ENCODE measurements at places on chromosomes 4 and X.

GRCh38 chr4:186700746-186701145 lies 22.9 kb downstream of the FAT1 start:
- no peak for DNase-seq

DNA sequence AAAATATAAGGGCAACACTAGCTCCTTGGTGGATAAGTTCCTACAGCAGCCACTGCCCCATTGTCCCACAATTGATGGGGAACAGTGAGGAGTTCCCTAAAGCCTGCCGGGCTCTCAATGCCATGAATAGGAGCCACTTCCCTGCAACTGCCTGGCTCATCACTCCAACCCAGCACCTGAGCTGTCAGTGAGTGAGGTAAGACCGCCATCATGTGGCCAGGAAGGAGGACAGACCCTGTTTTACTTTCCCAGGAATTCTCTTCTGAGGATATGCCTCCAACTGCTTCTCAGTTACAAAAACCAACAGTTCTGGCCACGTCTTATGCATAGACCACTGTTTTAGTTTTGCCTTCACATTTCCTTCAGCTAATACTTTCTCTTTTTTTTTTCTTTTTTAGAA lies 45.5 kb downstream of the SRPX start:
- no peak for DNase-seq

DNA sequence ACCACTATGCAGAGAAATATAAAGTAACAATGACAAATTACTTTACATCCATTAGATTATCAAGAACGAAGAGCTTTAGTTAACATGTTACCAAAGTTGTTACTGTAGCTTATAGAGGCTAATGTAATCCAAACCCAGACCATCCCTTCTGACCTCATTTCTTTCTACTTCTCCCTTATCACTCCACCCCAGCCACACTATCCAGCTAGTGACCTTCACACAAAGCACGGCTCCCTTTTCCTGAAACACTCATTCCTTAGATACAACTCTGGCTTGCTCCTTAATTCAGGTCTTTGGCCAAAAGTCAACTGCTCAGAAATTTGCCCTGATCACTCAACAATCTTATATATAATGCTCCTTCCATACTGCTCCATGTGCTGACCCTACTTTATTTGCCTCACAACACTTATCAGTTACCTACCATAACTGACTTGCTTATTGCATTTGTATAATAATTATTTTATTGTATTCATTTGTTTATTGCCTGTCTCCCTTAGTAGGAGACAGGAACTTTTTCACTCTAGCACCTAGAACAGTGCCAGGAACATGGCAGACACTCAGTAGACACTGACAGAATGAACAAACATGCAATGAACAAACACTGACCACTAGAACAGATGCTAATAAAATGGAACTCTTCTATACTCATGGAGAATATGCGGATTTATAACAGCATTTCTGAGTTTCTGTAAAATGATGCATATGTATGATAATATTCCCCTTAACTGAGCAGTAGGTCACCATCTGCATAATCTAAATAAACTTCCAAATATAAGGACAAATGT lies 67.6 kb downstream of the EIF4E start:
- no peak for DNase-seq

- no peak for DNase-seq
Observed at GRCh38 chrX:154542723-154543424, 3.8 kb downstream of the G6PD start.

DNA sequence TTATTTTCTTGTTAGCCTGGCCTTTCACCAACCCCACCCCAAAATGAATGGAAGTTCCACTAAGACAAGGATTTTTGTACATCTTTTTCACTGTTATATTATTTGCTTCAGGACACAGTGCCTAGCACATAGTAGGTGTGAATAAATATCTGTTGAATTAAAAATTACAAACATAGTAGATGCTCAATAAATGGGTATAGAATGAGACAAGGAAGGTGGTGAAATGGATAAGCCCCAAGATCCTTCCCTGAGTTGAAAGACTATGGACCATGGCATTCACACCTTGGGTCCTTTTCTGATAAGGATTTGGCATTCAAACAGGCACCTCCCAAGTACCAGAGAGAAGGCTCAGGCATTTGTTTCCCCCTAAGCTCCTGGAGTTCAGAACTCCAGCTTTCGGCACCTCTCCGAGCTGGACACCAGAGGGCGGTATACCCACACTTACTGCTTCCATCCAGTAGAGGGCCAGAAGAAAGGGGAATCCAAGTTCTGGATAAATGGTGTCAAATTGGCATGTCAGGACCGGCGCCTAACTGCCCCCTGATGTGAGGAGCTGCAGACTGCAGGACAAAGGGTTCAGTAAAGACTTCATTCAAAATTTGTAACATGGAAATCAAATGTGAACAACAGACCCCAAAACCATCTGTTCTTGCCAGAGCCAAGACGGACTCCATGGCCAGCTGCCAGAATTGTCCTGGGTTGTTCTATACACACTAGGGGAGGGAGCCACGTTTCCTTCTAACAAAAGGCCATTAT lies 193.0 kb downstream of the GPC3 start:
- DNase-seq, result peak; percentile 62

DNA sequence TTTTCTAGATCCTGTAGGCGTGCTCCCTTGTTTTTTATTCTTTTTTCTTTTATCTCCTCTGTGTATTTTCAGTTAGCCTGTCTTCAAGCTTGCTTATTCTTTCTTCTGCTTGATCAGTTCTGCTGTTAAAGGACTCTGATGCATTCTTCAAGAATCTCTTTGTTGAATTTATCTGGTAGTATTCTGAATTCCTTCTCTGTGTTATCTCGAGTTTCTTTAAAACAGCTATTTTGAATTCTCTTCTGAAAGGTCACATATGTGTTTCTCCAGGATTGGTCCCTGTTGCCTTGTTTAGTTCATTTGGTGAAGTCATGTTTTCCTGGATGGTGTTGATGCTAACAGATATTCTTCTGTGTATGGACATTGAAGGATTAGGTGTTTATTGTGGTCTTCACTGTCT lies 15.3 kb downstream of the RAB33B start:
- DNase-seq, result no peak

- DNase-seq, result no peak
Observed at GRCh38 chr4:148800336-148800885, 358.2 kb upstream of the NR3C2 start.

- no peak for DNase-seq
Observed at GRCh38 chrX:123476611-123477219, 256.1 kb downstream of the THOC2 start.

DNA sequence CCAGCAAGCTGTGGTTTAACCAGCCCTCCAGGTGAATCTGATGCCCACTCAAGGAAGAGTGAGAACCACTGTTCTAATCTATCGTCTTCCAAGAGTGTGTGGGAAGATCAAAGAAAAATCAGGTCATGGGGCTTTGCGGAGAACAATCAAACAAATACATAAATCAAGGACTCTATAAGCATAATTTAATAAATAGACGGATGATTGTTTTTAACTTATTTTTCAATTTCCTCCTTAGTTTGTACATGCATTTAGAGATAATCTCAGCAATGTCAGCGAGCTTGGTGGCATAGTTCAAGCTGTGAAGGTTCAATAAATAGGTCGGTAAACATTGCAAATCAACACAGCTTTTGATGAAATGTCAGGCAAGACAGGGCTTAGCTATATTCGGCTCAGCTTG lies 84.9 kb downstream of the DMD start:
- no peak for DNase-seq

- DNase-seq, result no peak
Observed at GRCh38 chr4:1567808-1568581, 116.1 kb downstream of the FAM53A start.

DNA sequence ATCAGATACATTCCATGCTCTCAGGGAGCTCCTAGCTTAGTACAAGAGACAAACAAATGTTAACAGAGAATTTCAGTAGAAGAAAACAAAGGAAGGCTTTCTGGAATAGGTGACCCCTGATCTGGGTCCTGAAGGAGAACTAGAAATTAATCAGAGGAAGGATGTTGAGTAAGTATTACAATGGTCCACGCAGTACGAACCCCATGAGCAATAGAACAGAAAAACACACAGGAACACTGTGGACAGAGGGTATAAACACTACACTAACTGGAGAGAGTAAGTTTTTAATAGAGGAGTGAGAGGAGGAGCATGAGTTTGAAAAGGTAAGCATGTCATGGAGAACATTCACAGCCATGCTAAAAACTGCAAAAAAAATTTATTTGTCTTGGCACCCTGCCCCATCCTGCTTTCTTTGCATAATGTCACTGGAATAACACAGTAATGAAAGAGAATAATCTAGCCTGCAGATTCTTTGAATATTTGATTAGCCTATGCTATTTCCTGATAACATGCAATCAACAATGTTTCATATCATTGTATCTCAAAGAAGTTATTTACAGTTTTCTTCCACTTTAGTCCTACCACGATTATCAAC lies 140.3 kb upstream of the ZXDB start:
- DNase-seq, result no peak

GRCh38 chrX:78619834-78620233 lies 39.3 kb downstream of the RTL3 start:
- DNase-seq, result no peak

DNA sequence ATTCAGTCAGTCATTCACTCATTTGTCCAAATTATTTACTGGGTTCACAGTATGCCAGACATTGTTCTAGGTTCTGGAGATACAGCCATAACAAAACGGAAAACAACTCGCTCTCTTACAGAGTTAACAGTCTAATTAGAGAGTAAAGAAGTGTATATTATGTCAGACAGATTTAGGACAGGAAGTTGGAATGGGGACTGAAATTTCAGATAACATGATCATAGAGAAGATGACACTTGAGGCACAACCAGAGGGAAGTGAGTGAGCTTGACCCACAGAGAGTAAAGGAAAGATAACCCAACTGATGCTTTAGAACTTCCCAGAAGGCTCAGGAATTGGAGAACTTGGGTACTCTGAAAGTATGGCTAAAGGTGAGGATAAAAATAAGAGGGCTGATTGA lies 139.4 kb downstream of the ZAR1 start:
- DNase-seq, result no peak

DNA sequence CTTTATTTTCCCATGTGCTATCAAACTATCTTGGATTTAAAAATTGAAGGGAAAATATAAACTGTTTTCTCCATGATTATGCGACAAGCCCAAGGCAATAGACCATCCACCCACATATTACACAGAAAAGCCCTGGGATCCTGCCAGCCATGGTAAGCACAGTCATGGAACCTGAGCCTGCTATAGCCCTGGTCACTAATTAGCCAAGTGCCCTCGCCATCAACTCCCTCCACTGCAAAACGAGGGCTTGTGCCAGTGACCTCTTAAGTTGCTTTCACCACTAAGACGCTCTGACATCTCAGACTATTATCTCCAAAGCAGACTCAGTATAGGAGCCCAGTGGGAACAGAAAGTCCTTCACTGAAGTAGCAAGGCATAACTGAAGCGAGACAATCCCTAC lies 69.2 kb downstream of the NLGN4X start:
- no peak for DNase-seq

GRCh38 chr4:141158219-141158618 lies 24.9 kb upstream of the RNF150 start:
- DNase-seq, result no peak

- DNase-seq, result no peak
Observed at GRCh38 chrX:44744799-44745198, 99.0 kb upstream of the DUSP21 start.

Data from CD8-positive, alpha-beta T cell (primary cell).